AG09319 (cell line): ENCODE measurements at places on chromosomes 5 and 9.

DNA sequence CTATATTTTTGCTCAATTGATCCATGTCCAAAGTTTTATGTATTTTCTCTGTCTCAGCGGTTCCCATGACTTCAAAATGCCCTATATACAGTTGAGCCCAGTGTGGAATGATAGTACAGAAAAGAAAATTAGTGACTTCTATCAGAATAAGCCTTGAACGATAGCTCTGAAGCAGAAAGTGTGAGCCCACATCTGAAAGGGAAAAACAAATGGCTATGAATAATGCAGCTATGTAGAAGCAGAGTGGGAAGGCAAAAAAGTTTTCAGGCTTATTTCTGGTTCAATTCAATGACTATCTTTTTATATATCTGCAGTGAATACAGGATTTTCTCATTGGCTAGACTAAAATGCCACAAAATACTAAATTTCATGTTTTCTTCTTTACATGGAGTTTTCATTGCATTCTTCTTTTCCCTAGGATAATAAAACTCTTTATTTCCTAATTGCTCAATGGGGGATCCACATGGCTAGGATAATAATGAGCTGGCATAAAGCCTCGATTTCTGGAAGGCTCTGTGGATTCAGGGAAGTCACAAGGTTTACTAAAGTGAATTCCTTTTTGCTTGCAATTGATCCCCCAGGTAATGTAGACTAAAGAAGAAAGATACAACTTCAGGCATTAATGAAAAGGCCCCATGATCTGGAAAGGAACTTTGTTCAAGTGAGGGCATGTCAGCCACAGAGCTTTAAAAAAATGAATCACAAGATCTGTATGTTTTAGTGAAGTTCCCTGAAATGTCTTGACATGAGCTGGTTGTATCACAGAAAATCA is 377.0 kb upstream of the RIOK2 start:
- no peak for DNase-seq

GRCh38 chr9:13690595-13690994 is 411.1 kb upstream of the MPDZ start:
- DNase-seq, result no peak

GRCh38 chr5:141477815-141478214 is 2.0 kb downstream of the PCDHGC3 start:
- DNase-seq, result no peak

DNA sequence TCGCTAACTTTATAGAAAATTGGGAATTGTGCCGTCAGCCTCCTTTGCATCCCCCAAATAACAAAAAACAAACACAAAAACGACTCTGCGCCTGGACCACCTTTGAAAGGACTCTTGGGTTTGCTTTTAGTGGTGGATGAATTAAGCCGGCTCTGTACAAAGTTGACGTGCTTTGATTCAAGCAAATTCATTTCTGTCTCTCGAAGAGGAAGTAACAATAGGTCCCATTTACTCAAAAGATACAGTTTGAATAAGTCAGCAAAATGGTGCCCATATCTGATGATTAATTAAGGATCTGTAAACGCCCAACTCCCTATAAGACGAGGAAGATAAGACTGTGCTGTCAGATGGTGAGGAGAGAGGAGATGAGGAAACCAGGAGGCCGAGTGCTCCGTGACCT is 67.8 kb downstream of the AK8 start:
- DNase-seq, result no peak

DNA sequence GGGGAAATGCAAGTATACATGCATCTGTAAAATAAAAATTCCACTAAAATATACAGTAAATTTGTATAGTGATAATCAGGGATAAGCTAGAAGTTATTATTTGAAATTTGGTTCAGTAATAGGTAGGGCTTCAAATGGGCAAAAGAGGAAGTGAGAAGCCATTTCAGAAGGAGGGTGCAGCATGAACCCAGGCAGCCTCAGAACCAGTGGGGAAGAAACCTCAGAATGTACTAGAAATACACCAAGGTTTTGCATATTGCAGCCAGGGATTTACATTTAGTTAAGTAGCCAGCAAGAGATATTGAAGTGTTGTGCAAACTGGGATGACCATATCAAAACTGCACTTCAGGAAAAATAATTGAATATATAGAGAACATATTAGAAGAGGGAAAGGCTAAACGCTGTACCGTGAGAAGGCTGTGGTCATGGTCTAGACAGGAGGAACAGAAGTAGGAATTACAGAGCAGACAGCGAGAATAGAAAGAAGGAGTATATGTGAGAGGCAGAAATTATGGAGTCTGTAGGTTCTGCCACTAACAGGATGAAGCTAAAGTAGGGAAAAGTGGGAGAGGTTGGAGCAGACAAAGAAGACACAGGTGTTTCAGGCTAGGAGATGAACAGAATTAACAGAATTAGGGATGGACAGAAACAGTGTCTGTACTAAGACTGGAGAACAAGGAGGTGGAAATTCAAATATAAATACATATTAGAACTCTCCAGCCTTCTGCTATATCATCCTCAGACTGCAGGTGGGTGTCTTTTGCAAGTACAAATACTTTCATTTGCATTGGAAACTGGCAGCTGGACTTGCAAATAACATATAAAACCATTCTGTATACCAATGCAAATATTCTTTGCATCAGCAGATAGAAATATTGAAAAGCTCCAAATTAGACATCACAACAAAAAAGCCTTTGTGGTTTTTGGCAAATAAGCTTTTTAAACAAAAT is 335.6 kb downstream of the ZNF608 start:
- no peak for DNase-seq

DNA sequence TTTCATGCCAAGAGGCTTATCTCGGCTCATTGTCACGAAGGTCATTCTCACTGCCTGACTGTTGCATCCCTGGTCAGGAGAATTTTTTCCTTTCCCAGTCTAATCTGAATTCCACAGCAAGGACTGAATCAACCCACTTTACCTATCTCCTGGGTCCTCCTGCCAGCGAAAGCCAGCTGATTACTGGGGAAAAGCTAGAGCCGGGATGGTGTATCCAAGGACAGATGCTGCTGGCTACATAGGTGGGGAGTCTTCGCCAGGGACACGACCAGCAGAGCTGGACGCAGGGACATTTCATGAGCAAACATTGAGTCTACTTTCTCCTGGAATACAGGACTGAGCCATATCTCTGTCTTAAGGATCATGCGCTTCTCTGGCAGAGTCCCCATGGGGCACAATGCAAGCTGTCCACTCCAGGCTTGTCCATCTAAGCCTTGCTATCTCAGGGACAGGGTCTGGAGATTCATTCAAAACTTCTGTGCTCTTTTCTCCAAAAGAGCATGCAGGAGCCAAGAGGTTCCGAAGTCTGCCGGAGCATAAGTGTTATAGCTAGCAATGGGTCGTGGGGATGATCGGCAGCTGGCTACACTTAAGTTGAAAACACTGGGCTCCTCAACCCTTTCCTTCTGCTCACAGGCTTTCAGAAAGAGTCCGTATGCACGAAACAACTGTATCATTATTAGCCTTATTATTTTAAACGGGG is 6.5 kb upstream of the HAND1 start:
- no peak for DNase-seq

DNA sequence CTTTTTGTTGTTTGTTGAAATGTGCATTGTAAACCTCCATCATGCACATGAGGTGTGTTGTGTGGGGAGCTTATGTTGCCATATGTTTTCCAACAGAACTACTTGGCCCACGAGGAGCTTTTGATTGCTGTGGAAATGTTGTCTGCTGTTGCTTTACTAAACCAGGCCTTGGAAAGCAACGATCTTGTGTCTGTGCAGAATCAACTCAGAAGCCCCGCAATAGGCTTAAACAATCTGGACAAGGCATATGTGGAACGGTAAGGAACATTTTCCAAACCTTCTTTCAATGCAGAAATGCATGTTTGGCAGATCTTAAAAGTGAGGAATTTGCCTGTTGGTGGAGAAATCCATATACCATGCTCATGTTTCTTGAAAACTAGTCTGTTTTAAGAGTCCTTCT is 22.5 kb downstream of the F2RL2 start:
- DNase-seq, result no peak

GRCh38 chr5:78506261-78507024 is 142.1 kb downstream of the LHFPL2 start:
- DNase-seq, result no peak

- DNase-seq, result no peak
Measured at GRCh38 chr5:74289691-74290090, 350.8 kb downstream of the ENC1 start.

- DNase-seq, result no peak
Measured at GRCh38 chr9:114169952-114170770, 14.8 kb downstream of the COL27A1 start.

DNA sequence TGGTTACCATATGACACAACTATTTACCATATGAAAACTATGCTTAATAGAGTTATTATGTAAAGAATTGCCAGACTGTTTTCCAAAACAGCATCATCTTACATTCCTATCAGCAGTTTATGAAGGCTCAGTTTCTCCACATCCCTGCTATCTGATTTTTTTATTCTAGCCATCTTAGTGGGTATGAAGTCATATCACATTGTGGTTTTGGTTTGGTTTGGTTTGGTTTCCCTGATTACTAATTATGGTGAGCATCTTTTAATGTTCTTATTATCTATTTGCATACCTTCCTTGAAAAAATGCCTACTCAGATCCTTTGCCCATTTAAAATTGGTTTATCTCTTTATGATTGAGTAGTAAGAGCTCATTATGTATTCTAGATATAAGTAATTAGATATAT is 199.4 kb upstream of the NFIL3 start:
- DNase-seq, result no peak

DNA sequence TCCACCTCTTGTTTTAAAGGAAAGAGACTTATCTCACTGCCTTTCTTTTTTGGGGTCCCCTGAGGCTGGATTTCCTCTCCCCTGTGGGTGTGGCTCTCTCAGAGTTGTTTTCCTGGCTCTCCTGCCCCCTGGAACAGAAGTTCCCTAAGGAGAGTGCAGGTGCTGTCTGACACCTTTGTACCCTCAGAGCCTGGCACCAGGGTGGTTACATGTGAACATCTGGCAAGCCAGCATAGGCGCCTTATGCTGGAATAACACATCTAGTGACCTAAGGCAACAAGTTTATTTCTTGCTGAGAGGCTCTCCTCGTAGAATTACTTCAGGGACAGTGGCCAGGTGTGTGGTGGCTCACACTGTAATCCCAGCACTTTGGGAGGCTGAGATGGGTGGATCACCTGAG is 172.9 kb upstream of the PTCH1 start:
- DNase-seq, result no peak

GRCh38 chr9:128249908-128250838 is 25.6 kb downstream of the GOLGA2 start:
- no peak for DNase-seq

DNA sequence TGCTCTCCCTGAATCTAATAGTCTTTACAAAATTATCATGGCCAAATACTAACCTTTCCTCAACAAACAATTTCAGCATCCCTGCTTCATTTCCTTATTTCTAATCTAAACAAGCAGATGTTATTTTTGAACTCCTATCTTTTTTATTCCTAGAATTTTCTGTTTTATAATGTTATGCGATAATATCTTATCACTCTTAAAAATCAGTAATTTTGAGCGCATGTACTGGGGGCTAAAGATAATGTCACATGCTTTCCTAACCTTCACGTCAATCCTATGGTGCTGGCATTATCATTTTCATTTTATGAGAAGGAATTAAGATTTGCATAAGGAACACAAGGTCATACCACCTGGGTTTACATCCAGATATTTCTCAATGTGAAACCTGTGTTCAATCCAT is 648.0 kb downstream of the BRINP1 start:
- no peak for DNase-seq

DNA sequence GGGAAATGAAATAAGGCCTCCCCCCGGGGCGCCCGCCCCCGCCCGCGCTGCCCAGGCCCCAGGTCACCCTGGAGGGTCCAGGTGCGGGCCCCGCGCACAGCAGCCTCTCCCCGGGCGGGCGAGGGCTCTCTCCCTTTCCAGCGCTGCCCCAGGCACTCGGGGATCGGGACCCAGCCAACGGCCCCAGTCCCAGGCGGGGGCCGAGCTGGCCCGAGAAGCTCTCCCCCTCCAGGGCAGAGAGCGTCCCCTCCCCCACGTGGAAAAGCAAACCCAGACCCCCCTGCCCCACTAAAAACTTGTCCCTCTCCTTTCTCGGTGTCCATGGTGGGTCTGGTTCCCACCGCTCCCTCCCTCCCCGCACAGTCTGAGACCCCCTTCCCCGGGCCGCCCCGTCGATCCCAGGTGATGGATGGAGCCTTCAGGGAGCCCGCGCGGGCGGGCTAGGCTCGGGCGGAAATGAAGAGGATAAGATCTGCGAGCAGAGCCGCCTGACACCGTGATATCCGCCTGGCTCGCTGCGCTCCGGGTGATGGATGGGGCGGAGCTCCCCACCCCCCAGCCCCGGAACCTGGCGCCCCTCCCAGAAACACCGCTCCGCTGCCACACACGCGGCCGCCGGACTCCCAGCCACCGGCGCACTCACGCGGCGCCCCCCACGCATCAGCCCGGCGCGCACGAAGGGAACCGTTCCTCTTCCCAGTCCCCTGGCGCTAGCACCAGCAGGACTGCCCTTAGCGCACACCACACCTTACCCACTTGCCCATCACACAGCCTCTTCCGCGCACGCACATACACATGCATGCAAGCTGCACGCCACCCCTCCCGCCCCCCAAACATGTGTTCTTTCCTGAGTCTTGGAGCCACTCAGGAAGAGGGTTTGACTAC is 81.7 kb upstream of the ZBTB43 start:
- DNase-seq, result no peak

- DNase-seq, result no peak
Measured at GRCh38 chr5:33049842-33050241, 338.7 kb downstream of the NPR3 start.

- DNase-seq, result no peak
Measured at GRCh38 chr5:1497242-1497777, 26.4 kb downstream of the LPCAT1 start.

- DNase-seq, result no peak
Measured at GRCh38 chr5:82290908-82291307, 12.8 kb upstream of the RPS23 start.
